Coronary artery (tissue), 2 donors: ENCODE measurements at places on chromosomes 2 and 18.

DNA sequence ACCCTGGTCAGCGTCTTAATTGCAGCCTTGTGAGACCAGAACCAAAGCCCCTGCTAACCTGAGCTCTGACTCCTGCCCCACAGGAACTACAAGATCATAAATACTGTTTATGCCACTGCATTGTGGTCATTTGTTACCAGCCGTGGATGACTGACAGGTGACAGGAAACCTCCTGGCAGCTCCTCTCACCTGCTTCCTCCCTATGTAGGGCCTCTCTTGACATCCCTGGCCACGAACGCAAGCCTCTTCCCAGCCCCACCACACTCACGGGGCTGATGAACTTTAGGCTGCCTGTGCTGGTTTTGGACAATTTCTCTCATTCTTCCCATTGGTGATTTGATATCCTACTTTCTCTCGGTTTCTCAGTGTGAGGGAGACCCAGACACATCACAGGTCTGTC lies 357.2 kb upstream of the MYT1L start:
- no peak for DNase-seq

- no peak for DNase-seq
Measured at GRCh38 chr18:34386803-34387202, 162.1 kb upstream of the NOL4 start.

DNA sequence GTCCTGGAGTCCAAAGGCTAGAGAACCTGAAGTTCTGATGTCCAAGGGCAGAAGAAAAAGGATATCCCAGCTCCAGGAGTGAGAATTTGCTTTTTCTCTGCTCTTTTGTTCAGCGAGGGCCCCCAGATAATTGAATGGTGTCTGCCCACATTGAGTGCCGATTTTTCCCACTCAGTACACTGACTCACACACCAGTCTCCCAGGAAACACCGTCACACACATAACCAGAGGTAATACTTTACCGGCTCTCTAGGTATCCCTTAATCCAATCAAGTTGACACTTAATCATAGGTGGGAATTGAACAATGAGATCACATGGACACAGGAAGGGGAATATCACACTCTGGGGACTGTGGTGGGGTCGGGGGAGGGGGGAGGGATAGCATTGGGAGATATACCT lies 161.5 kb downstream of the WDR7 start:
- no peak for DNase-seq

GRCh38 chr2:113211226-113212105 lies 37.7 kb downstream of the PSD4 start:
- DNase-seq: no peak

GRCh38 chr2:172213116-172213860 lies 110.6 kb upstream of the DLX2 start:
- no peak for DNase-seq

- no peak for DNase-seq
Measured at GRCh38 chr2:218860950-218861381, 1.4 kb downstream of the WNT6 start.

DNA sequence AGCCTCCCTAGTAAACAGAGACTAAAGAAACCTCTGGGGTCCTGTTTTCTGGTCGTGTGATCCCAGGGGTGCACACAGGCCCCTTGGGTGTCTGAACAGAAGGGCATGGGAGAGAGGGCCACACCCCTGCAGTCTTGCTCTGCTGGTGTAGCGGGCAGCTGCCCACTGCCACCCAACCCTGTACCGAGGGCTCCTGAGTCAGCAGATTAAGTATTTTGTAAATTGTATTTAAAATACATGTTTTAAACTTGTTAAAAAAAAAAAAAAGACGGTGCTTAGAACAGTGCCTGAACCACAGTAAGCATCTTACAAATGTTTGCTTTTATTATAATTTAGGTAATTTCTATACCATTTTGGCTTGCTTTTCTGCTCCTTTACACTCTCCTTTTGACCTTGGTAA lies 113.7 kb downstream of the TANC1 start:
- DNase-seq: no peak

DNA sequence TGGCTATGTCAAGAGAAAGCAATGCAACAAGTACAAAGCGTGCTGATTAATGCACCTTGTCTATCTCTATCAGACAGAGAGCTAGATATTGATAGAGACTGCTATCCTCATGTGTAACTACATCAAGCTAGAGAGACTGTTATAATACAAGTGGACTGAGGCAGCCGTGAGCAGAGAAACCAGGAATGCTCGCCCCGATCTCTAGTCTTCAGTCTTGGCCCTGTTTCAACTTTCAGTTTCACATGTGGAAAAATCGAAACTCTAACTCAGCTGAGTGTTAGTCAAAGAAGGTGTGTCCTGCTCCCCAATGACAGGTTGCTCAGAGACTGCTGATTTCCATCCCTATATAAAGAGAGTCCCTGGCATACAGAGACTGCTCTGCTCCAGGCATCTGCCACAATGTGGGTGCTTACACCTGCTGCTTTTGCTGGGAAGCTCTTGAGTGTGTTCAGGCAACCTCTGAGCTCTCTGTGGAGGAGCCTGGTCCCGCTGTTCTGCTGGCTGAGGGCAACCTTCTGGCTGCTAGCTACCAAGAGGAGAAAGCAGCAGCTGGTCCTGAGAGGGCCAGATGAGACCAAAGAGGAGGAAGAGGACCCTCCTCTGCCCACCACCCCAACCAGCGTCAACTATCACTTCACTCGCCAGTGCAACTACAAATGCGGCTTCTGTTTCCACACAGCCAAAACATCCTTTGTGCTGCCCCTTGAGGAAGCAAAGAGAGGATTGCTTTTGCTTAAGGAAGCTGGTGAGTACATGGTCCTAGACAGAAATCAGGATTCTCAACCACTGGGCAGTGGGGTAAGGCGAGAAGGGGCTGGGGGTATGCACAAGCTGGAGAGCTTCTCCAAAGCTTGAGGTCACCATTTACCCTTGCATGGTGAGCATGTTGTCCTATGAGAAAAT lies at the start of gene RSAD2:
TSS of gene RSAD2 (plus strand) at position 376 of the 903 bp plus-strand sequence. CDS start at position 400, 24 bp downstream.
- DNase-seq: no peak

GRCh38 chr2:58640042-58640441 lies 398.9 kb upstream of the FANCL start:
- DNase-seq: no peak

DNA sequence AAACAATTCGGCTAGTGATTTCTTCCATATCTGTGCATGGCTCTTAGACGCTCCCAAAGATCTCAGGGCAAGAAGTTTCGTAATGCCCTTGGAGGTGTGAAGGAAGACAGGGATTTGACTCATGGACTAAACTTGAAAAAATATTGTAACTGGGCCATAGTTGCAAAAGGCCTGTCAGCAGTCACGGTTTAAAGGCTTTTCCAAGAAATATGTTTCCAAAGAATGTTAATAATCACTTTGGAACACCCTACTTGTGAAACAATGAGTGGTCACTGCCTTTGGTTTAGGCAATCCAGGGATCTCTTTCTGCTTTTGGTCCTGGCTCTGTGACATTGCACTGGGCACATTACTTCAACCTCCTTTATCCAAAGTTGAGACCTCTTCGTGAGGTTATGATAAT lies 102.5 kb upstream of the RASGRP3 start:
- no peak for DNase-seq

- DNase-seq: no peak
Measured at GRCh38 chr2:18551623-18552022, 8.8 kb downstream of the RDH14 start.

DNA sequence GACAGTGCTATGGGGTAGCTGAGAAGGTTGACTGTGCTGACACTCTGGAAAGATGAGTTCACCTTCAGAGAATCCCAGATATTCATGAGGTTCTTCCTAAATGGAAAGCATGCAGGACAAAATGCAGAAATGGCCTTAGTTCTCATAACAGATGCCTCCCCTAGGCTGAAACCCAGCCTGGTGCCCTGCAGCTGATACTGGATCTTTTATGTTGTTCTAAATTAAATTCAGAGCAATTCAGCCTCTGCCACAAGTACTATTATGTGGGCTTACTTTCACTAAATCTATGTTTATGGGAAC lies 172.0 kb upstream of the SERPINE2 start:
- DNase-seq: no peak

GRCh38 chr18:76351961-76352581 lies 143.0 kb downstream of the ZNF516 start:
- DNase-seq: no peak
